ENCODE measurements at places on chromosomes 11 and 22. TPM values are rescaled to one million over a fixed set of nuclear protein-coding genes. Genes with fewer than 3 reads are reported as not detected.

The SMIM35 gene
- total RNA-seq = 0.16 TPM

DNA sequence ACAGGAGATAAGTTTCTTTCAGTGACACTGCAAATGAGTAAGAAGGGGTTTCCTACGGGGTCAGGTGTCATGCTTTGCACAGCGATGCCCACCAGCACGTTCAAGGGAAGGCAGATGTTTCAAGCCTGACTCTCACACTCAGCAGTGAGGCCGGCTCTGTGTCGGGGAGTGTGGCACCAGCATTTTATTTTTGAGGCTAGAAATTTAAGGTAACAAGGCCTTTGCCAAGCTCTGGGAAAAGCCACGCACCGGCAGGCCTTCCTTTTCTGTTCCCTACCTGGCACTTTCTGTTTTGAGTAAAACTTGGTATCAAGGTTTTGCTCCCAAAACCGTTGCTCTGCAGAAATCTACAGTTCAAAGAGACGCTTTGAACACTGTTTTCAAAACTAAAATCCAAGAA, 38.0 kb downstream of the TOLLIP start:
- no peak for DNase-seq

The OSBP2 gene
- 1.9 TPM for total RNA-seq

DNA sequence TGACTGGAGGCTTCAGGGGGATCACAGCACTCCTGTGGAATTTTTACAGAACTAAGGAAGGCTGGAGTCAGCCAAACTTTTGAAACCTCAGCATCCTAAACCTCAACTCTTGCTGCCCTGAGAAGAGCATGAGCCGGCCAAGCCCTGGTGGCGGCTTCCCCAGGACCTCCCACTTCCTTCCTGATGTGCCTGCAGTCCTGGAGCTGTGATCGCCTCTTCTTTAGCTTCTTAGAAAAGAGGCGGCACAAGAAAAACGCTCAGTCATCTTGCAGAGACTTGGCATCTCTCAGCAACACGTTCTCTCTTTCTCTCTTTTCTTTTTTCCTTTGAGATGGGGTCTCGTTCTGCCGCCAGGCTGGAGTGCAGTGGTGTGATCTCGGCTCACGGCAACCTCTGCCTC, 40.4 kb upstream of the AMPD3 start:
- no peak for DNase-seq

DNA sequence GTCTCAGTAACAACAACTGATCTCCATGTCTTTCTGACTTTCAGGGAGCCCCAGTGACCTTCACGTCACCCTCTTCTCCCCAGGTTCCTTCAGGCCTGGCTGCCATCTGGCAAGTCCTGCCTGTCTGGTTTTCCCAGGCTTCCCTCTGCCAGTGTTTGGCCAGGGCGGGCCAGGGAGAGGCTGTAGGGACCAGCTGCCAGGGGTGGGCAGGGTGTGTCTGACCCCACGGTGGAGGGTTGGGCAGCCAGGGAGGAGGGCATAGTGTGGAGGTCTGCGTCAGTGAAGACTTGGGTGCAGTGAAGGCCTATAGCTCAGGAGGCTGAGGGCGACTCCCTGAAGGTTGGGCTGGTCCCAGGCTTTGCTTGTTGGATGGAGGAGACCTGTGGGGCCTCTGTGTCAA, 11.9 kb upstream of the MRGPRX2 start:
- DNase-seq = no peak

The KREMEN1 gene
- total RNA-seq = not detected

The PAX6 gene
- total RNA-seq = not detected

DNA sequence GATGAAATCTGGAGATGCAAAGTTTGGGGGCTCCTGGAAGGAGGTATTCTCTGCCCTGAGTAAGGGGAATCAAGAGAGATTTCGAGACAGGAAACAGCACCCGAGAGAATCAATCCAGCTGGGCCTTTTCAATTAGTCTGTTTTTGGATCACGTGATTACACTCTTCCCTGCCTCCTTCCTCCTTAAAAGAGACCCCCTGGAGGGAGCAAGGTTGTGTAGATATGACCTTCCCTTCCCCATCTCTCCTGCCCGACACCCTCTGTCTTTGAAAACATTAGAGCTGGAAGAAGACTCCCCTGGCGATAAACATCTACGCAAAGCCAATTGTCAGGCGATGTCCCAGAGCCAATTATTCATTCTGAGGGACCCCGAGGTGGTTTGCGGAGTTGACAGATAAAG, 407.9 kb downstream of the MIAT start:
- no peak for DNase-seq

- no peak for DNase-seq
Measured at GRCh38 chr11:26227301-26227746, 104.6 kb upstream of the ANO3 start.

- DNase-seq = no peak
Measured at GRCh38 chr11:99370549-99371216, 349.9 kb downstream of the CNTN5 start.

DNA sequence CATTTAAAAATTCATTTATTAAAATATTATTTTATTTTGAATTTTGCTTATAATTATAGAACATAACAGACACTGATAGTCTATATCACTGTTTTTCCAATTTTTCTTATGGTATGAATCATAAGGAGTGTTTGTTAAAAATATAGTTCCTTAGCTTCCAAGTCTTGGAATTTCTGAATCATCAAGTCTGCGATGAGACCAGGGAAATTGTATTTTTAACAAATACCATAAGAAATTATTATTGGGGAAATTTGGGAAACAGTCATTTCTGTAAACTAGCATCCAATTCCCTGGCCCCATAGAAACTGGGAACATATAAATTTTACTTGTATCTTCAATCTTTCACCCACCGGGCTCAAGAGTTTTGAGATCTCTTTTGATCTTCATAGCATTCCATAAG, 38.0 kb upstream of the PICALM start:
- no peak for DNase-seq

GRCh38 chr11:75534259-75535069, 8.7 kb upstream of the GDPD5 start:
- DNase-seq = no peak

The CD3E gene
- 630 TPM for total RNA-seq

DNA sequence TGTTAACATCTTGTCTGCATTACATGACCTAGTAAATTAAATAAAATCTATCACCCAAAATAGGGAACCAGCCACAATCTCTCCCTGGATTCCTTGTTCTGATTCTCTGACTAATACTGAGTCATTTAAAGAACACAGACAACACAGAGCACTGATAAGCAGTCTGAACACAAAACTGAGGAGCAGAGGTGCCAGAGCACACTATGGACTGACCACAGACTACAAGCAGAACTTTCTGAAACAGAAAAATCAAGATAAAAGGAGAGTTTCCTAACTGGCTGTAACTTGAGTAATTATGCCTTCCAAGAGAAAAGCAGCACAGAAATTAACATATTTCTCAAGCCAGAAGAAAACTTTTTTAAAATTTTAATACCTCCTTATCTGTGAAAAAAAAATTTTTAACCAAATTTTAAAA, 128.8 kb downstream of the SGSM3 start:
- DNase-seq = no peak

The RASGRP2 gene
- 19.5 TPM for total RNA-seq

The PIK3IP1 gene
- total RNA-seq = 12.3 TPM

DNA sequence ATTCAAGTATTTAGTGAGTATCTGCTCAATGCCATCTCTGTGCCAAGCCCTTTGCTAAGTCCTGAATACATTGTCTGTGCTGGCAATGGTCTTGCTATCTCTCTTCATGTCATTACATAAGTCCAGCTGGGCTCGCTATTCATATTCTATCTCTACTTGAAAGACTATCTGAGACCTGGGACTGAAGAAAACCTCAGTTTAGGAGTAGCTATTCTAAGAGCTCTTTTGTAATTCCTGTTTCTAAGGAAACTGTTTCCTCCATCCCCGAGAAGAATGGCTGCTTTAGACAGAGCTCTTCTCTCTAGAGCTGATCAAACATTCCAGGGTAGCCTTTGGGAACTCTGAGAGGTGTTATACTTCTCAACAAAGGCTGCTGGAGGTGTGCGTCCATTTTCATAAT, 33.0 kb downstream of the SLC17A6 start:
- DNase-seq = no peak

GRCh38 chr11:13434247-13435205, 28.5 kb downstream of the BTBD10 start:
- DNase-seq = no peak

GRCh38 chr11:31500560-31500959, 8.9 kb downstream of the IMMP1L start:
- no peak for DNase-seq

DNA sequence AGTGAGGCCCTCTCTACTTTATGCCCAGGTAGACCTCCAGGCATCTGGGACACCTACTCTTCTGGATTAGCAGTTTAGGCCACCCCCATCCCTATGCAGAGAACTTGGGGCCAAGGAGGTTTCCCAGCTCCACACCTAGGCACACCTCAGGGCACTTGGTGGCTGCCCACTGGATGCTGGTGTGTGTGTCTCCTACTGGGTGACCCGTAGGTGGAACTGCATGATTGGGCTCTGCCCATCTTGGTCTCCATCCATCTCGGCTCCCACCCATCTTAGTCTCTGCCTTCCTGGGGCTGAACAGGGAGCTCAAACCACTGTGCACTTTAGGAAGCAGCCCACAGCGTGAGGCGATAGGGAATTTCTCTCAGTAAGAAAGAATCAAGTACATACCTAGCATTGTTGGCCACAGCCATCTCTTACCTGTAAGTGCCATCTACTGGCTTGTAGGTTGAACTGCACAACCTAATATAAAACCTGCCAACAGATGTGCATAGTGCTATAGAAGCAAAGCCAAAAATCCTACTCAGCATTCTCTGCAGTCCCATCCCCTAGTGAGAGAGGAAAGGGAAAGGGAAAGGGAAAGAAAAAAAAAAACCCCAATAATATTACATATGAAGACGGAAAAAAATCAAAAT, 61.6 kb upstream of the PTPN5 start:
- DNase-seq = no peak

DNA sequence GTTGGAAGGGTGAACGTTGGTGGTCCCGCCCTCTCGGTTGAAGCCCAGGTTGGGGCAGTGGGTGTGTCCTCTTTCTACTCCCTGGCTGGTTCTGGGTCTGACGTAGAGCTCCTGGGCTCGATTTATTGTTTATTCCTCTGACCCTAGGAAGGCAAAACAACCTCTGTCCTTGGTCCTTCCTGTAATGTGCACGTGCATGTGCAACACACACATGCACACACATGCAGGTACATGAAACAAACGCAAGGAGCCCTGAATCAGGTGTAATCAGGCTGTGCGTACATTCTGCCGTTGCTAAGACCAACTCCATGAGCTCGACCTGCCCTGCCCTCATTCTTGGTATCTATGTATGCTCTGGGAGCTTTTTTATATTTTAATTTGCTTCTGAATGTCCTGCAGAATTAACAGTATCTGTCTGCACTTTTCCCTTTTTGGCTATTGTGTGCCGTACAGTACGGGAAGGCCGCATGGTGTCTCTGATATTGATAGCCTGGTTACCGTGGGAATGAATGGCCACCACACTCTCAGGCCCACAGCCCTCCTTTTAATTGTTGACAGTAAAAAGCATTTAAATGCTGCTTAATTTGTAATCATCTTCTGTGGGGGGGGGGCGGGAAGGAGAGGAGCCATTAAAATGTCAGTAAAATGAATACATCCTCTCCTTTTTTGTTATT, 66.0 kb upstream of the NNMT start:
- DNase-seq = no peak

The UBASH3B gene
- total RNA-seq = 17.9 TPM

The OR2D2 gene
- total RNA-seq = 0.56 TPM

The TPH1 gene
- total RNA-seq = 0.49 TPM

GRCh38 chr11:134502153-134502550, 90.1 kb upstream of the B3GAT1 start:
- no peak for DNase-seq

The RFPL2 gene
- 0.26 TPM for total RNA-seq

The TRIM48 gene
- not detected for total RNA-seq

- DNase-seq = no peak
Measured at GRCh38 chr22:38129021-38129420, 18.5 kb upstream of the BAIAP2L2 start.

The OR5P2 gene
- not detected for total RNA-seq

DNA sequence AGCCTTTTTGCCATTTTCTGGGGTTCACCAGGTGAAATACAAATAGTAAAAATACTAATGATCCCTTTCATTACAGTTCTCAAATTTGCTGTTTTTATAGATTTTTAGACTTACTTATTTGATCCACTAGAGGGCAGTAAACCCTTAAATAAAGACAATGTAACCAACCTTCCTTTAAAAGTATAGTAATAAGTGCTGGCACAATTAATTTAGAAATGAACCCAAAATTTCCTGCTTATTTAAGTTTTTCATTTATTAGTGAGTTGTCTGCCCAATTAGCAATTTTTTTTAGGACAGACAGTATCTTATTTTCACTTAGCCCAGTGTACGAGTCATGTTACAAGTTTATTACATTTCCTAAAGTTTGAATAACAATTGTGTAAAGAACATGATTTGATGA, 4.7 kb downstream of the DDIAS start:
- no peak for DNase-seq

GRCh38 chr11:113796663-113797259, 17.2 kb downstream of the CLDN25 start:
- no peak for DNase-seq

The CCDC157 gene
- total RNA-seq = 2.4 TPM
